ENCODE measurements at places on chromosomes 13 and 19. TPM values are rescaled to one million over a fixed set of nuclear protein-coding genes. Genes with fewer than 3 reads are reported as not detected.

GRCh38 chr13:68708336-68708908, 1399.2 kb upstream of the ATXN8OS start:
- no peaks in the 10 kb centered on the region for H3K4me1 ChIP-seq
- no peaks in the 10 kb centered on the region for H3K36me3 ChIP-seq
- H3K27me3 ChIP-seq: no peaks in the 10 kb centered on the region
- DNase-seq: no peak
- H3K4me3 ChIP-seq: no peak overlapping the region

- H3K4me3 ChIP-seq: no peak overlapping the region
- H3K27ac ChIP-seq: no peak overlapping the region
- H3K27me3 ChIP-seq: no peaks in the 10 kb centered on the region
- H3K4me1 ChIP-seq: peaks cover 33% of the 10 kb centered on the region
- DNase-seq: no peak
Observed at GRCh38 chr13:49450105-49450819, 6.2 kb downstream of the SETDB2 start.

- no peak overlapping the region for H3K4me3 ChIP-seq
- no peak for DNase-seq
- no peaks in the 10 kb centered on the region for H3K27me3 ChIP-seq
- H3K36me3 ChIP-seq: no peaks in the 10 kb centered on the region
- H3K4me1 ChIP-seq: no peaks in the 10 kb centered on the region
Observed at GRCh38 chr13:62544928-62545327, 1129.3 kb upstream of the PCDH20 start.

DACT3 gene
- total RNA-seq: 25.9 TPM

GRCh38 chr19:39155114-39155700, 29.6 kb downstream of the PAK4 start:
- no peaks in the 10 kb centered on the region for H3K27me3 ChIP-seq
- peaks cover 44% of the 10 kb centered on the region for H3K4me1 ChIP-seq
- DNase-seq: no peak
- no peak overlapping the region for H3K4me3 ChIP-seq

DNA sequence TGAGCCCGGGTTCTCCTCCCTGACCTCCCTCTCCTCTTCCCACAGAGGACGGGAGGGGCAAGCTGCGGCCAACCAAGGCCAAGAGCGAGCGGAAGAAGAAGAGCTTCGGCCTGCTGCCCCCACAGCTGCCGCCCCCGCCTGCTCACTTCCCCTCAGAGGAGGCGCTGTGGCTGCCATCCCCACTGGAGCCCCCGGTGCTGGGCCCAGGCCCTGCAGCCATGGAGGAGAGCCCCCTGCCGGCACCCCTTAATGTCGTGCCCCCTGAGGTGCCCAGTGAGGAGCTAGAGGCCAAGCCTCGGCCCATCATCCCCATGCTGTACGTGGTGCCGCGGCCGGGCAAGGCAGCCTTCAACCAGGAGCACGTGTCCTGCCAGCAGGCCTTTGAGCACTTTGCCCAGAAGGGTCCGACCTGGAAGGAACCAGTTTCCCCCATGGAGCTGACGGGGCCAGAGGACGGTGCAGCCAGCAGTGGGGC, 162.2 kb downstream of the KDM4B start:
- H3K4me3 ChIP-seq: no peak overlapping the region
- peaks cover 24% of the 10 kb centered on the region for H3K36me3 ChIP-seq
- peaks cover 5% of the 10 kb centered on the region for H3K4me1 ChIP-seq
- H3K27ac ChIP-seq: no peak overlapping the region

- H3K27me3 ChIP-seq: no peaks in the 10 kb centered on the region
- H3K27ac ChIP-seq: no peak overlapping the region
- no peaks in the 10 kb centered on the region for H3K4me1 ChIP-seq
- H3K4me3 ChIP-seq: no peak overlapping the region
- no peaks in the 10 kb centered on the region for H3K36me3 ChIP-seq
- DNase-seq: no peak
Observed at GRCh38 chr19:14746886-14747285, 31.5 kb downstream of the ADGRE2 start.

GPC5 gene
- total RNA-seq: 0.83 TPM

CEACAM1 gene
- total RNA-seq: 0.78 TPM

Measured in right atrium auricular region (tissue), 2 donors.